ENCODE measurements at places on chromosomes 12 and 14.

- no peak for DNase-seq
Measured at GRCh38 chr12:108589840-108590229, 8.0 kb downstream of the TMEM119 start.

GRCh38 chr14:101591582-101591981 lies 30.3 kb downstream of the DIO3 start:
- no peak for DNase-seq

GRCh38 chr12:18549598-18549997 lies 188.2 kb downstream of the PLCZ1 start:
- DNase-seq: no peak

GRCh38 chr12:49843411-49843810 lies 505 bp upstream of the BCDIN3D start:
- no peak for DNase-seq

GRCh38 chr12:5633106-5633505 lies 201.2 kb downstream of the NTF3 start:
- DNase-seq: no peak

- no peak for DNase-seq
Measured at GRCh38 chr14:61752626-61753025, 9.6 kb upstream of the SNAPC1 start.

DNA sequence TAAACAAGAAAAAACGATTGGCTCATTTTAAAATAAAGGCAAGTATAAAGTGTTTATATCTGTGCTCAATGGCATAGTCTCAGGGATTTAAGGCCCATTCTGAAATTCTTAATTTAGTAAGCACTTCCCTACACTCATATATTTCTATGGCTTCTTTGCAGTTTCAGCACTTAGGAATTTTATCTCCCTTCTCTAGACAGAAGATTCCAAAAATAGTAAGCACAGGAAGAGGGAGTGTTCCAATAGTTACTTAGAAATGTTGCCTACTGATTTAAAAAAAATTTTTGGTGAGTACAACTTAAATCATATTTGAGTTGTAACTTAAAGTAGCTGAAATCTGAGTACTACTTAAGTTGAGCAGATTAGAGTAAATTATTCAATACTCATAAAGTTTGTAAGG lies 19.8 kb downstream of the INSM2 start:
- no peak for DNase-seq

DNA sequence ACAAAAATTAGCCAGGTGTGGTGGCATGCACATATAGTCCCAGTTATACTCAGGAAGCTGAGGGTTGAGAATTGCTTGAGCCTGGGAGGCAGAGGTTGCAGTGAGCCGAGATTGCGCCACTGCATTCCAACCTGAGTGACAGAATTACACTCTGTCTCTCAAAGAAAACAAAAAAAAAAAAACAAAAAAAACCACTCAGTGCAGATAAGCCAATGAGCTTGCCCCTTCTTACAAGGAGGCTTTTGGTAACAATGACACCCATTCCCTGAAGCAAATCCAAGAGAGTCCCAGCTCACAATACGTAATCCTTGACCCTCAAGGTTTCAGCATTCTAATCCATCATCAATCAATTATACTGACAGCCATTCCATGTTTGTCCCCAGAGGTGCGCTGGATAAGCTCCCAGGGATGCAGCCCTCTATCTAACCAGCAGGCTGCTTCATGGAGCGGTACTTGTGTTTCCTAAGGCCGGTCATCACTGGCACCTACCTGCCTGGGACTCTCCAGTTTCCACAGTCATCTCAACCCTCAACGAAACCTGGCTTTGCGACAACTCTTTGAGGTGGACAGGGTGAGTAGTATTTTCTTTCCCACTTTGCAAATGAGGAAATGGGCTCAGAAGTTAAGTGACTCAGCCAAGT lies 12.4 kb downstream of the GCN1 start:
- no peak for DNase-seq

DNA sequence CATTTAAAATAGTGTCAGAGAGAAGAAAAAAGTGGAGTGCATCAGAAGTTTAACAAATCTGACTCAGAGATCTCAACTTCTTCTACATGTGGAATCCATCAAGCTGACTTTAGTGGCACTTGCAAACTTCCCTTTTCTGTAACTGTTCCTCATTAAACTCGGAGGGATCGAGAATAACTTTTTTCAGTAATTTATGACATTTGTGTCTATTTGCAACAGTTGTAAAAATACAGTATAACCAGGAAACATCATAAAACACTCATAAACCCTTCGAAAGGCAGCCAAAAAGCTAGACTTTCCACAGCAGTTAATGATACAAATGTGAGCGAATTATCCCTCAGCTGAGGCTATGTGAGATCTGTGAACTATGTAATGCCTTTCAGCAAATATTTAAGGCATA lies 1936.8 kb upstream of the SEL1L start:
- DNase-seq: no peak

- no peak for DNase-seq
Measured at GRCh38 chr12:96206936-96207662, 12.9 kb downstream of the ELK3 start.

DNA sequence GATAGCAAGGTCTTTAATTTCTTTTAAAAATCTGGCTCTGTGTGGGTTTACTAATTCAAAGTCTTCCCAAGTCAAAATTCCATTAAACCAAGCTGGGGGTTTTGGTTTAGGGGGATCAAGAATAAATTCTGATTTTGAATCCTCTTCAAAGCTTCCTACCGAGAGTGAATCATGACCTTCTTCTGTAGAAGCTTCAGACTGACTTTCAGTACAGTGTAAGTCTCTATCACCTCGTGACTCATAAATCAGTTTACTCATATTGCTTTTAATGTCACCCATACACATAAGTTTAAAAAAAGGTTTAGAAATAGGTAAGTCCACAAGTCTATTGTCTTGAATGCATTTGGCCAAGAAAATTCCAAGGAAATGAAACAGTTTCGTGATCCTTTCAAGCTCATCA lies 80.6 kb upstream of the STRN3 start:
- DNase-seq: no peak

DNA sequence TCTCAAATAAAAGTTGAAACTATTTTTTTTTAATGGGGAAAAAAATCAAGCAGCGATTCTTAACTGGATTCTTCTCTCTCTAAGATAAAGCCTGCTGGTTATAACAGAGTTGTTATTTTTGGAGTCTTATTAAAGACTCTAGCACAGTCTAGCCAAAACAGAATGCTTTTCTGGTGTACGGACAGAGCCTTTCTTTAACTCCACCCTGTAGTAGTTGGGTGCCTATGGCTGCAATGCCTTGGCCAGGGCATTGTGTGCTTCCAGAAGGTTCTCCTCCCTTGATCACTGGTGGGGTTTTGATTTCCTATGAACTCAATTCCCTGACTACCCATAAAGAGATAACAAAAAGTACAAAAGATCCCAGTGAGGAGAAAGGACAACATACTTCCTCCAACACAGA lies 35.7 kb upstream of the TC2N start:
- DNase-seq: no peak

- DNase-seq: no peak
Measured at GRCh38 chr12:10393291-10393690, 3.5 kb upstream of the KLRK1 start.

DNA sequence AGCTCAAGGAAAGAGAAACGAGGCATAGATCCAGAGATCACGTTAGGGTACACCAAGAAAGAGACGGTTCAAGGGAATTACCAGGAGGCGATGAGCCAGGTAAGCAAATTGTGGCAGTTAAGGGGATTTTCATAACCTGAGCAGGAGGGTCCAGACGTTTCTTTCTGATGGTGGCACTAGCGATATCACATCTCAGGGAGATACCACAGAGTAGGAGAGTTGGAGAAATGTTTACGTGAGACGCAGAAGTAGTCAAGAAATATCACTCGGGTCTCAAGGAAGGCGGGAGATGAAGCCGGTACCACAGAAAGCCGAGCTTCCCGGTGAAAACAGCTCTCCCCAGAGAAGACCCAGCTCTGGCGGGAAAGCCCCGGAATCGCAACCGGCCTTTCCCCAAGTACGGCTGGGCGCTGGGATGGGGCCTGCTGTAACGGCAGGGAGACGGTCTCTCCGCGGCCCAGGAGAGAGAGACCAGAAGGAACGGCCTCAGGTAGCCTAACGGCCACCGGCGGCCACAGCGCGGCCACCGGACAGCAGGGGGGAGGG lies 485 bp downstream of the SENP1 start:
- peak; percentile 45 for DNase-seq

- DNase-seq: no peak
Measured at GRCh38 chr14:100824091-100824551, 1.8 kb upstream of the MEG3 start.

- no peak for DNase-seq
Measured at GRCh38 chr14:99247101-99247729, 24.8 kb downstream of the BCL11B start.

- DNase-seq: no peak
Measured at GRCh38 chr12:127054531-127054930, 1212.4 kb upstream of the TMEM132C start.

DNA sequence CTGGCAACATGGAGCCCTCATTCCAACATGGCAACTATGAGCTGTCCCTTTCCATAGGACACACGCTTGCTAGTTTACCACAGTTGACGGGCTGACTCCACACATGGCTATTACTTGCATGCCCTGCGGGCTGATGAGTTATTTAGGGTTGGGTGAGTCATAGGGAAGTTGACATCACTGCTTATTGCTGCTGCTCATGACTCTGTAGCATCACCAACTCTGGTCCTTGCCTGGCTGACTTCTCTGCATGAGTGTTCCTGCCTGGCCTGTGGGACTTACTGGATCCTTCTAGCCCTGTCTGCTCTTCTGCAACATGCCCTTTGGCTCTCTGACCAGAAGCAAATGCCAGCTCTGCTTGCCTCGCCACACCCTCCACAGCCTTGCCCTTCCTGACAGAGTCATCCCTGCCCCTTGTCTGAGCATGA lies 199.5 kb downstream of the ANO6 start:
- DNase-seq: no peak

GRCh38 chr14:37195327-37195726 lies 2.4 kb upstream of the MIPOL1 start:
- DNase-seq: no peak

GRCh38 chr12:26939192-26939832 lies 1.0 kb downstream of the FGFR1OP2 start:
- peak; percentile 19 for DNase-seq

- peak; percentile 1 for DNase-seq
Measured at GRCh38 chr12:22046968-22047390, 961 bp downstream of the CMAS start.

DNA sequence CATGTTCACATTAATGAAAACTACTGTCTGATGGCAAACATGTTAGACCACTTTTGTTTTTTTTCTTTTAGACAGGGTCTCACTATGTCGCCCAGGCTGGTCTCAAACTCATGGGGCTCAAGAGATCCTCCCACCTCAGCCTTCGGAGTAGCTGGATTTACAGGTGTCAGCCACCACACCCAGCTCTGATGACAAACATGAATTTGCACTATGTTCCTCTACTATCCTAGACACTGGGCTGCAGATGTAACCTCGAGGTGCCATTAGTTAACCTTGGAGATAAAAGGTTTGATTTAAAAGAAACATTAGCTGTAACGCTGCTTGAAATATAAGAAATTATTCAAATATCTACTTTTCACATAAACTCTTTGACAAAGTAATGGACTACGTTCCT lies 8.1 kb downstream of the VPS37B start:
- no peak for DNase-seq

DNA sequence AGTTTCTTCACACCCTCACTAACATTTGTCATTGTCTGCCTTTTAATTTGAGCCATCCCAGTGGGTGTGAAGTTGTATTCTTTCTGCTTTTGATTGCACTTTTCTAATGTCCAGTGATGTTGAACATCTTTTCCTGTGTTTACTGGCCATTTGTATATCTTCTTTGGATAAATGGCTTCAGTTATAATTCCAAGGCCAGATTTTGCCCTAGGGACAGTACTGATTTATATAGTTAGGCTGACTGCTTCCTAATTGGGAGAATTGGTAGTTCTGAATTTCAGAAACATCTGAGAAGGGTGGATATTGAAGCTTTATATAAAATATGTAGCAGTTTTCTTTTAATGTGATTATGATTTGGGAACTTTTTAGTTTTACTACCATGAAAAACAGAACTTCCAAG lies 97.4 kb downstream of the BORCS5 start:
- DNase-seq: no peak

DNA sequence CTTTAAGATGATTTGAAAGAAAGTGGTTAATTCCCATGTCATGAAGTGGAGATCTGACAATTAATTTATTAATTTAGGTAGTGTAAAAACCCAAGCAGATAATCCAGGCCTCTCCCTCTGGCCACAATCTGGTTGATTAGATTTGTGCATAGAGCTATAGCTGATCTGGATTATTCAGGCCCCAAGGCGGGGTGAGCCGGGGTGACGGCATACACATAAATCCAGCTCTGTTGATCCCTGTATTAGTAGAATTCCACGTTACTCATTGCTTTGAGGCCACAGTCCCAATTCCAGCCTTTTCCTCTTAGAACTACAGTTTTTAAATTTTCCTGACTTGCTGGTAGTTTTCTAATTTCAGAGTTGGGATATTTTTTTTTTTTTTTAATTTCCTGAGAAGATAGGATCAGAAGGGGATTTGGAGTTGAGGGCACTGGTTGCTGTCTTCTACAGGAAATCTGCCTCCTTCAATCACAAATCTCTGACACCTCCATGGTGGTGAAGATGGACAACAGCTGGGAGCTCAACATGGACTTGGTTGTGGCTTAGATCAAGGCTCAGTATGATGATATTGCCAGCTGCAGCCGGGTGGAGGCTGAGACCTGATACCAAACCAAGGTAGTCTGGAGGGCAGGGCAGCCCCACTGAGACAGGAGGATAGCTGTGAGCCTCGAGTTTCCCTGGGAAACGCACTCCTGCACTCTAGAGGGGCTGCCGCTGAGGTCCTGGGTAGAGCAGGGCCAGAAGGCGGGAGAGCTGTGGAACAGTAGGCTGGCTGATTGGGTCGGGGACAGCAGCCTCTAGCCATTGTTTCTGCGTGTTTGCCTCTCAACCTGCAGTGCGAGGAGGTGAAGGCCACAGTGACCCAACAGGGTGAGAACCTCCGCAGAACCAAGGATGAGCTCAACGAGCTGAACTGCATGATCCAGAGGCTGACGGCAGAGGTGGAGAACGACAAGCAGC lies 19.4 kb downstream of the KRT85 start:
- no peak for DNase-seq

DNA sequence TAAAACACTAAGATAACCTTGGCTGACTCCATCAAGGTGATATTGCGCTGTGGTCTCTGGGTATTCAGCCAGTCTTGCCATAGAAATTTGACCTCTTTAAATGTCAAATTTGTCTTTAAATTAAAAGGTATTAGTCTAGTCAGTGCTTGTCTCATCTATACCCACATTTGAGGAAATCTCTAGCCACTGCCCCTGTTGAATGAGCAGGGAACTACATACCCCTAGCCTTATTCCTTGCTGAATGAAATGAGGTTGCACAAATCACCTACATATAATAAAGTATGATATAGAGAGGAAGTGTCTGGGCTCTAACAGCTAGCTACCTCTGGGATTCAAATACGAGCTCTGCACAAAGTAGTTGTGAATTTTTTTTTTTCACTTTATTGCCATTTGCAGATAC lies 256.8 kb downstream of the C12orf50 start:
- no peak for DNase-seq

DNA sequence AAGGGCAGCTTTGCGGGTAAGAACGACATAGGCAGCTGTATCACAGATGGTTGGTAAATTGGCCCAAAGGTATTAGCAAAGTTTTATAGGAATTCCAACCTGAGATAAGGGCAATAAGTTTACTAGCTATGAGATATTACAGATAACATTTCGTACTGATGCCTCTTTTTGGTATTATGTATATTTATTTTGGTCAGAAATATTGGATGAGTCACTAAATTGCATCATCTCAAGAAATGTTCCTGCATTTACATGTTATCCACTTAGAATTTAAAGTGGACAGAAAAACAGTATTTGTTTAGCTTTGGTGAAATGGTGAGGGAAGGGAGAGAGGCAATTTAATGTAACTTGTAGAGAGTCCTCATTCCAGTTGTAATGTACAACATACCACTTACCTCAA lies 65.1 kb upstream of the PZP start:
- no peak for DNase-seq
